Aortic smooth muscle cell (primary cell): ENCODE measurements at places on chromosomes 1 and 21. TPM values are rescaled to one million over a fixed set of nuclear protein-coding genes. Genes with fewer than 3 reads are reported as not detected.

Gene KIF26B
- total RNA-seq: under 0.01 and 0.19 TPM in 2 replicates

Gene FNDC5
- total RNA-seq: 0.87 and 1.2 TPM in 2 replicates

Gene PMVK
- total RNA-seq: 11.3 and 12.6 TPM in 2 replicates

Gene KCNQ4
- total RNA-seq: under 0.01 and 0.06 TPM in 2 replicates

Gene GCLM
- total RNA-seq: 16.9 and 20.3 TPM in 2 replicates

Gene CCDC27
- not detected in 2 replicates for total RNA-seq

Gene TMPRSS15
- total RNA-seq: under 0.01 and 0.06 TPM in 2 replicates

Gene C8B
- not detected in 2 replicates for total RNA-seq
